ENCODE measurements at places on chromosomes 1 and 21. TPM values are rescaled to one million over a fixed set of nuclear protein-coding genes. Genes with fewer than 3 reads are reported as not detected.

- no peaks in the 10 kb centered on the region for H3K36me3 ChIP-seq
- H3K4me3 ChIP-seq = no peak overlapping the region
- H3K27me3 ChIP-seq = no peaks in the 10 kb centered on the region
Measured at GRCh38 chr1:202163281-202164270, 3.2 kb upstream of the PTPN7 start.

GRCh38 chr1:84693785-84694184 is 3.5 kb upstream of the SSX2IP start:
- H3K4me1 ChIP-seq = peaks cover 35% of the 10 kb centered on the region
- H3K4me3 ChIP-seq = no peak overlapping the region
- no peaks in the 10 kb centered on the region for H3K36me3 ChIP-seq
- H3K27ac ChIP-seq = no peak overlapping the region
- no peak for DNase-seq

- H3K36me3 ChIP-seq = no peaks in the 10 kb centered on the region
- no peak overlapping the region for H3K4me3 ChIP-seq
- DNase-seq = no peak
Measured at GRCh38 chr1:196094821-196095220, 513.4 kb downstream of the KCNT2 start.

GRCh38 chr1:238108417-238108816 is 217.7 kb upstream of the ZP4 start:
- peaks cover 15% of the 10 kb centered on the region for H3K4me1 ChIP-seq
- no peak overlapping the region for H3K27ac ChIP-seq
- no peaks in the 10 kb centered on the region for H3K36me3 ChIP-seq
- no peak for DNase-seq
- no peak overlapping the region for H3K4me3 ChIP-seq
- no peaks in the 10 kb centered on the region for H3K27me3 ChIP-seq

GRCh38 chr1:212132025-212132424 is 96.5 kb downstream of the DTL start:
- H3K27me3 ChIP-seq = no peaks in the 10 kb centered on the region
- H3K4me3 ChIP-seq = no peak overlapping the region
- no peaks in the 10 kb centered on the region for H3K36me3 ChIP-seq

GRCh38 chr1:53409233-53409632 is 50.0 kb upstream of the DMRTB1 start:
- no peak for DNase-seq
- 0 out of 2 replicates have a peak, but pooled peaks cover 3% of the 10 kb centered on the region for H3K4me1 ChIP-seq
- H3K36me3 ChIP-seq = no peaks in the 10 kb centered on the region
- H3K27ac ChIP-seq = no peak overlapping the region
- H3K27me3 ChIP-seq = no peaks in the 10 kb centered on the region
- no peak overlapping the region for H3K4me3 ChIP-seq

DNA sequence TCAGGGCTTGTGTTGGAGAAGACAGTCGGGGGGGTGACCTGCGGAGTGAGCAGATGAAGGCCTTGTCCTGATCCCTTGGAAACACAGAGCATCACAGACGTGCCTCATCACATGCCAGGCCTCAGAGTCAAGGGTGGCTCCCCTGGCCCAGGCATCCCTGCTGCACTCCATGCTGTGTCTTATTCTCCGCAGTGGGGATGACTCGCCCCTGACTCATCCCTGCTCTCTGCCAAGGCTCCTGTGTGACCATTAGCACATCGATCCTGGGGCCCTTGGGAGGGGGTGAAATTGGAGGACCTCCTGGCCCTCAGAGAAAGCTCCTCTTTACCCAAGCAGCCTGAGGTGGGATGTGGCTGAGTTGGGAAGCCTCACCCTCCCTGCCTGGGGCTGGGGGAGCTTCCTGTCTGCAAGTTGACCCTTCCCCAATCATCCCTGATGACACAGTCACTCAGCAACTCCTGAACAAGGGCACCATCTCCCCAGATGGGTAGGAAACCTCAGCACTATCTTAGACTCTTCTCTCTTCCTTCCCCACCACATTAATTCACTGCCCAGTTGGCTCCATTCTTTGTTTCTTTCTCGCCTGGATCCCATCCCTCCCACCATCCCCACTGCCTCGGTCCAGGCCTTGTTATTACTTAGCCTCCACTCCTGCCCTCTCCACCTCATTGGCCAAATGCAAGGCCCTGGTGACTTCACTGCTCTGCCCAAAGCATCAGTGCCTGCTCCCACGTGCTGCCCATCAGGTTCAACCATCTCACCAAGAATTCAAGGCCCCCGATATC is 74.6 kb downstream of the CAMK2N1 start:
- H3K27ac ChIP-seq = no peak overlapping the region
- no peaks in the 10 kb centered on the region for H3K36me3 ChIP-seq
- DNase-seq = no peak
- H3K4me3 ChIP-seq = no peak overlapping the region
- H3K4me1 ChIP-seq = peaks cover 2% of the 10 kb centered on the region

DNA sequence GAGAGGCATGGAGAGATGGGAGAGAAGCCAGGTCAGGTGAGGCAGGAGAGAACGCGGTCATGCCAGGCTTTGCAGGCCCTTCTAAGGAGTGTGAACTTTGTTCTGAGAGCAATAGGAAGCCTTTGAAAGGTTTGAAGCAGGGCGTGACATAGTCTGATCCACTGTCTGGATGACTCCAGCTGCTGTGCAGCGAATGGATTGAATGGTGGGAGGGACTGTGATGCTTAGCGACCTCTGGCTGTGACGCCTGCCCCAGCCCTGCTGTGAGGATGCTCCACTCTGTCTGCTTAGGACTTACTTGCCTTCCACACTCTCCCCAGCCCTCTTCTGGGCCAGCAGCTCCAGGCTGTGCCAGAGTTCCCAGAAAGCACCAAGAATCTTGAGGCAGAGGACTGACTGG is 41.8 kb upstream of the POU3F1 start:
- peaks cover 17% of the 10 kb centered on the region for H3K4me1 ChIP-seq
- no peak overlapping the region for H3K27ac ChIP-seq
- H3K4me3 ChIP-seq = no peak overlapping the region
- no peaks in the 10 kb centered on the region for H3K27me3 ChIP-seq

Gene OR2AK2
- 0.35 TPM for total RNA-seq

Gene SPRR3
- not detected for total RNA-seq

Gene FAAH
- 24.0 TPM for total RNA-seq

All from GM23338 (cell line).